Fibroblast of lung (primary cell): ENCODE measurements at places on chromosomes 3 and 15.

GRCh38 chr3:10780922-10781321 lies 35.1 kb upstream of the SLC6A11 start:
- no peak for DNase-seq

GRCh38 chr15:82081914-82082762 lies 36.3 kb upstream of the MEX3B start:
- DNase-seq: peak; percentile 86

GRCh38 chr3:124791639-124792151 lies 61.4 kb downstream of the UMPS start:
- DNase-seq: peak; percentile 99

DNA sequence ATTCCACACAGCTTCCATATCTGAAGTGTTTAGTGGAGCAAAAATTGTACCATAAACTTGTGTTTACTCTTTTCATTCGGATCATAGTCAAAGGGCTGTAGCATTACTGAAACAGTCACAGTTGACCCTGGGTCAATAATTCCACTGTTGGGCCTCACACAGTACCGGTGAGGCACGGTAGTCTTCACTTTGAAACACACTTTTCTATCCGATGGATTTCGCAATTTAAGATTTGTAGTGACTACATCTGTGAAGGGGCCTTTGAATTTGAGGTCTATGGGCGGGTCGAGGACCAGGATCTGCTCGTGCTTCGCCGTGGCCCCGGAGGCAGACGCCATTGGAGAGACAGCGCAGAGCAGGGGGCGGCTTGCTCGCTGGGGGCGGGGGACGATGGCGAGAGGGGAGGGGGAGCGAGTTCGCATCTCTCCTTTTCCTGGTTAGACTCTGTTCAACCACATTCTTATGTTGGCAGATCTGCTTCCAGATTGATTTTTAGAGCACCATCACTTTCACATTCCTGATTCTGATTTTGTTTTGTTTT lies 19.8 kb downstream of the RLBP1 start:
- DNase-seq: no peak

GRCh38 chr15:33722005-33722672 lies 246.2 kb upstream of the CHRM5 start:
- DNase-seq: peak; percentile 40

DNA sequence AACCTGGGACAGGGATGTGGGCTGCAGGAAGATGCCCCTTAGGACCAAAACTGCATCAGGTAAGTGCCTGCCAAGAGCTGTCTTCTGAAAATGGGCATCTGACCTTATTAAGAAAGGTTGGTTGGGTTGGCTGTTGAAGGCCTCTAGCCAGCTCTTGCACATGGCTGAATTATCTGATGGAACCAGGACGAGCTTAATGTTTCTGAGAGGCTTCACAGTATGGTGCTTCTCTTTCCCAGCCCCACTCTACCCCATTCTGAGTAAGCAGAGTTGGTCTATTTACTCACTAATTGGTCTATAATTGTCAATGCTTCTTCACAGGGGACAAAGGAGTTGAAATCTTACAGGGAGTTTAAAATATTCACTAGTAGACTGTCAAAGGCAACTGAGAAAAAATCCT lies 48.4 kb downstream of the DTWD1 start:
- no peak for DNase-seq

DNA sequence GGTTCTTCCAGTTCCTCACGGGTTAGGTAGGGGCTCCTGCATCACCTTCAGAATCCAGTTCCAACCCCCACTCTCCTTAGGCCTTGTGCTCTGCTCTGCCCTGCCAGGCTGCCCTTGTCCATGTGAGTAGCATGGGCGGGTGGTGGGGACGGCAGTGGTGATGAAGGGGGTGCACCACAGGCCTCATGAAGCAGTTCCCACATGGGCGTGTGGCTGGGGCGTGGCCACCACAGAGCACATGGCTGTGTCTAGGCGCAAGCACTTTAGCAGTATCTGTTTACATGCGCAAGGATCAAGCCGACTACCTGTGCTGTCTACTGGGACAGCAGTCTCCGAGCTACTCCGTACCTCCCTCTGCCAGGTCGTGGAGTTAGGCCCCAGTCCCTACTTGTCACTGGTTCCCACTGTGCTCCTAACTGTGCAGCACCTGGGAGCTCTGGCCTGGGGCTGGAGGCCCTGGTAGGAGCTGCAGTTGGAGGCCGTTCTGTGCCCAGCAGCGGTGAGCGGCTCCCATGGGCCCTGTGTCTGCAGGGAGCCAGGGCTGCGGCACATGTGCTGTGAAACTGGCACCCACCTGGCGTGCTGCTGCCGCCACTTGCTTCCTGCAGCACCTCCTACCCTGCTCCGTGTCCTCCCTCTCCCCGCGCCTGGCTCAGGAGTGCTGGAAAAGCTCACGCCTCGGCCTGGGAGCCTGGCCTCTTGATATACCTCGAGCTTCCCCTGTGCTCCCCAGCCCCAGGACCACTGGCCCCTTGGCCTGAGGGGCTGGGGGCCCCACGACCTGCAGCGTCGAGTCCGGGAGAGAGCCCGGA lies 53.5 kb downstream of the PLXNA1 start:
- no peak for DNase-seq

DNA sequence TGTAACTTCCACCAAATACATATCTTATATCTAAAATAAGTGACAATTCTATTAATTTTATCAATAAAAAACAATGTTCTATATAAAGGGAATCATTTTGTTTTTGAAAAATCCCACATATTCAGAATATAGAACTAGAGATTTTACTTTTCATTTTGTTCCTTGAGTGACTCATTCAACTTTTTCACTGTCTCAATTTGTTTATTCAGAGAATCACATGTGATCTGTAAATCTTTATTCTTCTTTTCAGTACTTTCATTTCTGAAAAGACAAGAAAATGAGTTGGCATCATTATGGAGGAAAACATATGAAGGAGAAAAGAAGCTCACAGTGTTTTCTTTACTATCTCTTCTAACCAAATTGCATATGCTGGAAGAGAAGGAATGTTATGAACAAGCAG lies 35.0 kb downstream of the CIP2A start:
- no peak for DNase-seq

DNA sequence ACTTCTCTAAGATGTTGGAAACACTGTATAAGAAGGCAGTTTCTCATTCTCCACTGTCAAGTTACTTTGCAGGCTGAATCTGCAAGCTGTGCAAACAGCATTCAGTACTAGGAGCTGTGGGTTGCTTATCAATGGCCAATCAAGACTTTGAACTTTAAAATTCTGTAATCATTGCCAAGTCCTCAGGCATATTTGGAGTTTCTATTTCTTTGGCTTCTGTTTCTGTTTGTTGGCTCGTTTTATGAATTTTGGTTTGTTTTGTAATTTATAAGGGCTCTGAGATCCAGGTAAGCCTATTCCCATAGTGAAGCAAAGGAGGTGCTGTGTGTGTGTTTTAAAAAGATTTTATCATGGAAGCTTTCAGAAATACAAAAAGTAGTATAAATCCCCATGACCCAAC lies 32.1 kb downstream of the TLNRD1 start:
- no peak for DNase-seq

GRCh38 chr3:133328373-133328772 lies 71.5 kb upstream of the BFSP2 start:
- no peak for DNase-seq

- DNase-seq: peak; percentile 85
Measured at GRCh38 chr15:76674883-76675282, 230.3 kb downstream of the SCAPER start.

DNA sequence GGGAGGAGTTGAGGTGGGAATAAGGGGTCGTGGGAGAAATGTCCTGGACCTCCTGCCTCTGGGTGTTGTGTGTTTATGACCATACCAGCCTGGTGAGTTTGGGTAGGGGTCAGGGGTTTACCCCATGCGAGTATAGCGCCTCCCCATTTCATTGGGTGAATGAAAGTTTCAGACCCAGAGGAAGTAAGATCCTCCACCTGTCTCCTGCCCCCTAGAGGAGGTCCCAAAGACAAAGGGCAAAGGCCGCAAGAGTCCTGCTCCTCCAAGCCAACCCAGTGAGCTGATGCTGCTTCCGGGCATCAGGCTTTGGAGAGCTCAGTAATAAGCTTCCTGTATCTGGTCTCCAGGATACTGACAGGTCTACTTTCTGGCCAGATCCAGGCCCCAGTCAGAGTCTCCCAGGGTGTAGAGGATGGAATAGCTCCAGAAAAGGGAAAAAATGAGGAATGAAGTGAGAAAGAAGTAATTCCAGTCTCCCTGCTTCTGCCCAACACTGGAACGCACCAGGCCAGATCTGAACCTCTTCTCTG lies 6.4 kb upstream of the TBC1D21 start:
- DNase-seq: no peak

GRCh38 chr3:123431658-123432324 lies 17.1 kb downstream of the ADCY5 start:
- no peak for DNase-seq

DNA sequence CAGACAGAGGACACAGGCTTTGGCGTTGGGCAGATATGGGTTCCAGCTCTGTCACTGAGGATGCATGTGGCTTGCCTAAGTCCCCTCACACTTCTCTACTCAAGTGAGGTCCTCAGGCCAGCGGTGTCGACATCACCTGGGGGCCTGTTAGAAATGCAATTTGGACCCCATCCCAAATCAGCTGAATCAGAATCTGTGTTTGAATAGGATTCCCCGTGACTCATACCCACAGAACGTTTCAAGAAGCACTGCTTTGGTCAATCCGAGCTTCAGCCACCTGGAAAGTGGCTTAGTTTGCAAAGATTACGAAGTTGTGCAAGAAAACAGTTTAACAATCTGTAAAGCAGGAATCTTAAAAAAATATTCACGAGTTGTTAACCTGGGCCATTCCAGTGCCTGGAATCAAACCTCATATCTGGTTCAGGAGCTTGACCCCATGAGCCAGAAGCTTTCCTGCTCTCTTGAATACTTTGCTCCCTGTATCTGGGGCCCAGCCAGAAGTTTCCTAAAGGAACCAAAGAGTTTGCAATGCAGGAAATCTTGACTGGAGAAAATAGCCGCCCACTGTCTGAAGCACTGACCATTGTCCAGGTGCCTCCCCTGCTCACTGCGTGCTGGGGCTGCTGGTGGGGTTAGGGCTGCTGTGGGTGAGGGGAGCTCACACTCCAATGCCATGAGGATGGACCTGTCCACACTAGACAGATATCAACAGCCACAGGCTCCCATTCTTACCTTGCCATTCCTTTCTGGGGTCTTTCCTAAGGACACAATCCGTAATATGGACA lies 208.5 kb upstream of the LINGO1 start:
- DNase-seq: peak; percentile 96

GRCh38 chr3:176776622-176777175 lies 420.6 kb downstream of the TBL1XR1 start:
- DNase-seq: no peak

GRCh38 chr3:160876643-160877042 lies 120.6 kb downstream of the PPM1L start:
- no peak for DNase-seq

DNA sequence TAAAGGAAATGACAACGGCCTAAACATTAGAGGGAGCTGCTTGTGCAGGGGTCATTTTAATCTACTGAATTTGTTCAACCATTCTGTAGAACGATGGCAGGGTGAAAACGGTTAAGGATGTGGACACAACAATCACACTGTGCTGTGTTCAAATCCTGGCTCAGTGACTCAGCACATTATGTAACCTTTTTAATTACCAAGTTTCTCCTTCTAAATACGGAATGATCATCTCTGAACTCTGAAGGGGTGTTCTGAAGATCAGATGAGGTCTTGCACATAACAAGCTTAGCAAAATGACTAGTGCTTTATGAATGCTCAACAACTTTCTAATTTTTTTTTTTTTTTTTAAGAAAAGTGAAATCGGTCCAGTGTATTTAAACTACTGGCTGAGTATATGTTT lies 592.8 kb downstream of the FOXP1 start:
- peak; percentile 71 for DNase-seq

DNA sequence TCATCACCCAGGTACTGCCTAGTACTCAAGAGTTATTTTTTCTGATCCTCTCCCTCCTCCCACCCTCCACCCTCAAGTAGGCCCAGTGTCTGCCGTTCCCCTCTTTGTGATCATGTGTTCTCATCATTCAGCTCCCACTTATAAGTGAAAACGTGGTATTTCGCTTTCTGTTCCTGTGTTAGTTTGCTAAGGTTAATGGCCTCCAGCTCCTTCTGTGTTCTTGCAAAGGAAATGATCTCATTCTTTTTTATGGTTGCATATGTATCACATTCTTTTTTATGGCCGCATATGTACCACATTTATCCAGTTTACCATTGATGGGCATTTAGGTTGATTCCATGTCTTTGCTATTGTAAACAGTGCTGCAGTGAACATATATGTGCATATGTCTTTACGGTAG lies 8.2 kb upstream of the GANC start:
- DNase-seq: no peak

- no peak for DNase-seq
Measured at GRCh38 chr3:56547486-56547885, 9.5 kb upstream of the CCDC66 start.

GRCh38 chr3:196528639-196529233 lies 13.6 kb upstream of the SMCO1 start:
- peak; percentile 64 for DNase-seq

GRCh38 chr3:67113802-67114407 lies 115.8 kb downstream of the KBTBD8 start:
- DNase-seq: peak; percentile 87

- no peak for DNase-seq
Measured at GRCh38 chr15:91249591-91249990, 149.5 kb downstream of the SV2B start.

GRCh38 chr3:1726741-1727140 lies 371.9 kb upstream of the CNTN4 start:
- DNase-seq: no peak

DNA sequence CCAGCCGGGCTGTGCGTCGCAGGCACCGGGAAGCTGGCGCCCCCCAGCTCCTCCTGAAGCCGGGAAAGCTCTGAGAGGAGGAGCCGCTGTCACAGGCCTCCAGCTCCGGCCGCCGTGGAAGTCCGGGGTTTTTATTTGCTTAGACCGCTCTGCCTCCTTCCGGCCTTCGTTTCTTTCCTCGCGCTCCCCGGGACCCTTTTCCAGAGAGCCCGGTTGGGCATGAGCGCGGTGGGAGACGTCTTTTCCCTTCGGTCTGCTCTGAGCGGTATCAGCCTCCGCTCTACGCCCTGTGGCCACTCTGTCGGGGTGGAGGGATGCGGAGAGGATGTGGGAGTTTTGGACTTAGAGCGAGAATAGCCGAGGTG lies 559 bp downstream of the SENP5 start:
- DNase-seq: peak; percentile 5

- DNase-seq: no peak
Measured at GRCh38 chr15:68402432-68403160, 29.4 kb downstream of the ITGA11 start.

DNA sequence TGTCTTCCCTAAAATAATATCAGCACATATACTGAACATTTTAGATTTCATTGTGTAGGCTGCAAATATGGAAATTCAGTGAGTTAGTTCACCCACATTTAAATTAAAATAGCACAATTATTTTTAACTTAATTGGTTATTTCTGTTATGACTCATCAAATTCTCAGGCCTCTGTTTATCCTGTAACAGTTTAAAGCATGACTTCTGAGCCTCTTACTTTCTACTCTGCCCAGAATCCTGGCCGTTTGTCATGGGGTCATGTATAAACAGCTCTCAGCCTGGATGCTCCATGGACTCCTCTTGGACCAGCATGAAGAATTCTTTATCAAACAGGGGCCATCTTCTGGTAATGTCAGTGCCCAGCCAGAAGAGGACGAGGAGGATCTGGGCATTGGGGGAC lies 12.2 kb downstream of the TUBGCP4 start:
- peak; percentile 50 for DNase-seq

GRCh38 chr15:94230431-94230882 lies 904 bp upstream of the MCTP2 start:
- DNase-seq: no peak
